ENCODE measurements at places on chromosomes 6 and 20.
A peak's percentile ranks its signal among the peaks of the same experiment; 100 is the strongest.

GRCh38 chr20:300345-300990 is 3.1 kb downstream of the ZCCHC3 start:
- DNase-seq: no peak

DNA sequence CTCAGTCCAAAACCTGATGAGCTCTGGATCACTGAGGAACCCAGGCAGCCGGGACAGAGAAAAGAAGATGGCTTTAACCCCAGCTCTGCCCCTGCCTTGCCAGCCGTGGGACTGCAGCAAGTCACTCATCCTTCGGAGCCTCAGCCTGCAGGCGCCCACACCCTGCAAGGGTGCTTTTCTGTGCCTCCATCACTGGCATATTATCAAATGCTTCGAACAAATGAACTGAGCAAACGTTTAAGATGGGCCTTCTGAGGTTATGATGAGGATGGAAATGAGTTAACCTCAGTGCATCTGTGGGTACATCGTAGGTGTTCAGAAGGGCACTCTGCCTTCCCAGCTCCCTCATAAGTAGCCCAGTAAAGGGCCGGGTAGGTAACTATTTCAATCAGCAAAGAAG is 79.0 kb downstream of the NFATC2 start:
- no peak for DNase-seq

- no peak for DNase-seq
Observed at GRCh38 chr6:158958504-158959386, 41.3 kb downstream of the RSPH3 start.

DNA sequence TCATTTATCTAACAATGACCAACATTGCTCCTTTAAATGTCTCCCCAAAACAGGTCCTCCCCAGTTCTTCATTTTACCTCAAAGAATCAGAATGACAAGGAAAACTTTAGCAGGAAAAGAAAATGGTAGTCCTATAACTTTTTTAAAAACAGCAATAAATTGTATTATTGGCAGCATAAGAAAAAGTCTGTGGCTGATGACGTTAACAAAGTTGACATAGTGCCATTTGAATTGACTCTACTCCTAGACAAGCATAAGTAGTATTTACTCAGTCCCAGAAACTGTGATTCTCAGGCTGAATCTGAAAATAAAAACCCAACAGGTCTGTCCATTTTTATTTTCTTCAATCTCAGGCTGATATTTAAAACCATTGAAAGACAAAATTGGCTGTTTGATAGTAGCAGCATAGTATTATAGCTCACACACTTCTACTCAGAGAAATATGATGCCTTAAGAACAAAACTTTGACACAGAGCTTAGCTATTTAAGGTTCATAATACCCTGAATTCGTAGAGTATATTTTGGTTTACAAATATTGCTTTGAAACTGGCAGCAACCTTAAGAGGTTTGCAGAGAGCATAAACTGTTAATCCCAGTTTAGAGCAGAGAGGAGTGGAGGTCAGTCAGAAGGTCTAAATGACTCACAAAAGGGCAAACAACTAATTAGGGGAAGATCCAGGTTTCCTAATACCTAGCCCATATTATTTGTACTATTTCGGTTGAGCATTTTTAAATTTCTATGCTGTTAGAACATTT is 35.0 kb upstream of the TENT5A start:
- DNase-seq: no peak

DNA sequence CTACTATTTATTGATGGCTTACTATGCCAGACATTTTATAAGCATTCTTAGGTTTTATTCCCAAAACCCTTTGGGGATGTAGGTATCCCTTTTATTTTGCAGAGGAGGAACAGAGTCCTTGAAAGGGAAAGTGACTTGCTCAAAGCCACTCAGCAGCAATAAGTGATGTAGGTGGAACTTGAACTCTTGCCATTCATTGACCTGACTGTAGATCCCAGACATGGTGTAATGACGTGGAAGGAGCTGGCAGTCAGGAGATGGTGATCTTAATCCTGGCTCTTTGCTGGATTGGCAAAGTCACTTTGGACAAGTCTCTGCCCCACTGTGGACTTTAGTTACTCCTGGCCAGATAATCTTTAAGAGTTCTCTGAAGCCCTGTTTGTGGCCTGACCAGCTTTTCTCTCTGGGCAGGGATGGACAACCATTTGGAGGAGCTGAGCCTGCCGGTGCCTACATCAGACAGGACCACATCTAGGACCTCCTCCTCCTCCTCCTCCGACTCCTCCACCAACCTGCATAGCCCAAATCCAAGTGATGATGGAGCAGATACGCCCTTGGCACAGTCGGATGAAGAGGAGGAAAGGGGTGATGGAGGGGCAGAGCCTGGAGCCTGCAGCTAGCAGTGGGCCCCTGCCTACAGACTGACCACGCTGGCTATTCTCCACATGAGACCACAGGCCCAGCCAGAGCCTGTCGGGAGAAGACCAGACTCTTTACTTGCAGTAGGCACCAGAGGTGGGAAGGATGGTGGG is 1.6 kb downstream of the DBNDD2 start:
- DNase-seq: no peak

DNA sequence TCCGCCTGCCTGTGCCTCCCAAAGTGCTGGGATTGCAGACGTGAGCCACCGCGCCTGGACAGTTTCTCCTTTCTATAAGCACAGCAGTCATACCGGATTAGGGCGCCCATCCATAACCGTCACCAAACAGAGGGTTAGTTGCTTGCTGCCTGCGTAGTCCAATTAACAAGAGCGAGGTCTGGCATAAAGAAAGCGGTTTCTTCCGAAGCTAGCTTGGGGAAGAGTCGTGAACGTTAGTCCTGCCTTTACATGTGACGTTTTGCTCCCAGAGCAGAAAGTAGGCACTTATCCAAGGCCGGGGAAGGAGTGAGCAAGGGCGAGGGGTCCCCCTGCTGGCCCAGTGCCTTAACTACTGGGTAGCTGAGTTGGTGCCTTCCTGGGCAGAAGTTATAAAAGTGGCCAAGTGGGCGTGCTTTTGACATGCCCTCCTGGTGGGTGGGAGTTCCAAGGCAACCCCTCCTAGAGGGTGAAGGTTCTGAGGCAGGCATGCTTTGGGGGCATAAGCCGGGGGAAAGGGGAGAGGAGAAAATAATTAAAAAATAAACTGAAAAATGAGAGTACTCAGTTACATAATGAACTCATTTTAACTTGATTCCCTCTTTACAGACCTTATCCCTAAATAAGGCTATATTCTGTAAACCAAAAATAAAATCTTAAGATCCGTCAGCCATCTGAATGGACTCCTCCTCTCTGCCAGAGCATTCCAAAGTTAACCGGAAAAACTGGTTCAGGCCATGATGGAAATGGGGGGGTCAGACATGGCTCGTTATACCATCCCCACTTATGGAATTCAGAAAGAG is 88.0 kb downstream of the FAM217A start:
- peak; percentile 47 for DNase-seq

- DNase-seq: no peak
Observed at GRCh38 chr20:17663486-17663885, 18.6 kb downstream of the RRBP1 start.

- no peak for DNase-seq
Observed at GRCh38 chr6:143260857-143261256, 189.6 kb downstream of the ADAT2 start.

GRCh38 chr20:32470025-32470861 is 112.1 kb downstream of the ASXL1 start:
- no peak for DNase-seq

DNA sequence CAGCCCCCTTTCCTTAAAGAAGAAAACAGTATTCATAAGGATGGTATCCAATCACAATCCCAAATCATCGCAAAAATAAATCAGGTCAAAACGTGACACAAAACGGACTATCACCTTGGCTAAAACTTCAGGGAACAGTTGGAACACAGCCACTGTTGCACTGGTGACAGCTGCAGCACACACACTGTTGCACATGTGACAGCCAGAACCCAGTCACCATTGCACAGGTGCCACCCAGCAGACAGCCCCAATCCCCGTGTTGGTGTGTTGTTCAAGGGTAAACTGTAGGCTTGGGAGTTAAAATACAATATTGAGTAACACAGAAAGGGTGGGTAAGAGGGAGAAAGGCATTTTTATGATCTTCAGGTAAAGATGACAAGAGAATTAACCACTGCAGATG is 15.8 kb downstream of the PSMB1 start:
- no peak for DNase-seq

DNA sequence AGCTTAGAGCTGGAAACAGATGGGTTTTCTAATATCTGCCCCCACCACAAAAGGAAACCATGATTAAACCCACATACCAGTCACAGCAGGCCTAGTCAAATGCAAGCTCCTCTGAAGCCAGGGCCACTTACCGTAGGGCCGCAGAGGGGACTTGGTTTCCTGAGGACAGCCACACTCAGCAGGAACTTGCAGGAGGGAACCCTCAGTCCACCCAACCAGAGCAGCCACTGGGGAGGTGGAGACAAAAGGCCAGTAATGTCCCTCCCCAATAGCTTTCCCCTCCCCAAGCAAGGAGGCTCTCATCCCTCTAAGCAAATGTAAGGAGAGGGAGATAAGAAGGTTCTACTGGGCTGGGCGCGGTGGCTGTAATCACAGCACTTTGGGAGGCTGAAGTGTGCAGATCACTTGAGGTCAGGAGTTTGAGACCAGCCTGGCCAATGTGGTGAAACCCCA is 384.4 kb upstream of the JARID2 start:
- DNase-seq: no peak

DNA sequence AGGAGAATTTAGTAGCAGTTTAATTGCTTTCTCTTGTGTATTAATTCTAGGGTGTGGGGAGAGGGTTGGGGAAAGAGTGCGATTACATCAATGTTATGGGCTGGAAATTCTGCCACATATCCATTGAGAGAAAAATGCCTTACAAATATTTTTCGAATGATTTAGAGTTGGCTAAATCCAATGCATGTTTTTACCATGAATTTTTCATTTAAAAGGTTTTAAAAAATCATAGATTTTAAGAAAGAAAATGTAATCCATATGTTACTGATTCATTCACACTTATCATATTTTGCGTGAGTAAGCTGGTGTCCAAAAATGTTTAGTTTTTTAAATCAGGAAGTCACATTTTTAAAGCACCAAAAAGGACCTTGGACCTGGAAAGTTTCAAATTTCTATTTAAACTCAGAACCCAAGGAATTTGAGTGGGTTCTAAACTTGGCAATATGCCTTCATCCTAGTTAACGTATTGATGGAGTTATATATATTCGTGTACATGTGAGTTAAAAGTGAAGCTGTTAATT is 627.4 kb upstream of the CITED2 start:
- DNase-seq: no peak

DNA sequence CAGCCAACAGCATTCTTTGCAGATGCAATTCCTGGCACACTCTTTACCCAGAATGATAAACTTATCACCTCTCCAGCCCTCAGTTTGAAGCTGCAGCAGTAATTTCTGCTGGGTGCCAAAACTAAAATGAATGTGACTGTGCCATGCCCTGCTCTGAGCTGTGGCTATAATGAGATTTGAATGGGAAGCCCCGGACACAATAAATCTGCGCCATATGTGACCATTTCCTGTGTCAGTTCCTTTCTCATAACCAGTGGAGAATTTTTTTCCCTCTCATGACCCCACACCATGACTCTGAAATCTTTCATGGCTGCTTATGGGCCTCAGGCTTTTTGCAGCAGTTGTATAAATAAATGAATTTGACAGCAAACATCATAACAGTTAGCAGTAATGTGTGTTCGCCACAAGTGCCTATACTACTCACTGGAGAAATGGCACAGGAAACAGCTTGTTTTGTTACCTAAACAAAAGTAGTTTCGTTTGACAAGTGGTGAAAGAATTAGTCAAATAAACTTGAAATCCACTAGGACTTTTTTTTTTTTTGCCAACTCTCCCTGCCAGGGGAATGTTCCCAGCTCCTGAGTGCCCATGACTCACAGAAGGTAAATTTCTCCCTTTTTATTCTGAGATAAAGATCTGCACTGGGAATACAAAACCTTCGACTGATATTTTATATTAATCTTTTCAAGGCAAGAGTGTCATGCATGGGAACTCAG is 408.4 kb downstream of the PKHD1 start:
- DNase-seq: no peak

DNA sequence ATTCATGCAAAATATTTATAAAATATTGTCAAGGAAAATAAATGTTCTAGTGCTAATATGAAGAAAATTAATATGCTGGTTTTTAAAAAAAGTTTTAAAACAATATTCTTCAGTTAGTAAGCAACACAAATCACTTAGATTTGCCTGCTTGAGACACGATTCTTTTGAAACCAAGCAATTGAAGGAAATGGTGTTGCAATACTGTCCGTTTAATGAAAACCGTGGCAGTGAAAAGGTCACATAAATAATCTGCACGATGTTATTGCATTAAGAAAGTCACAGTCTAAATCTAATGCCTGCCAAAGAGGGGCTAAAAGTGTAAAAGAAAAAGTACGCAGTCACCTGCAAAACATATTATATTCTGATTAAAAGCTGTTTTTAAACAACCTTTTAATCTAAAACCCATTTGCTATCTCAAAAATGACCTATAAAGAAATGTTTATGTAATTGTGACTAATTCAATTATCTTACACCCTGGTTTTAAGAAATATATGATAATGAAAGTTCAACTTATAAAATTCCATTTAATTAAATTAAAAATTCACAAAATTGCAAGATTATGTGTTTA is 143.0 kb downstream of the GMDS start:
- no peak for DNase-seq

DNA sequence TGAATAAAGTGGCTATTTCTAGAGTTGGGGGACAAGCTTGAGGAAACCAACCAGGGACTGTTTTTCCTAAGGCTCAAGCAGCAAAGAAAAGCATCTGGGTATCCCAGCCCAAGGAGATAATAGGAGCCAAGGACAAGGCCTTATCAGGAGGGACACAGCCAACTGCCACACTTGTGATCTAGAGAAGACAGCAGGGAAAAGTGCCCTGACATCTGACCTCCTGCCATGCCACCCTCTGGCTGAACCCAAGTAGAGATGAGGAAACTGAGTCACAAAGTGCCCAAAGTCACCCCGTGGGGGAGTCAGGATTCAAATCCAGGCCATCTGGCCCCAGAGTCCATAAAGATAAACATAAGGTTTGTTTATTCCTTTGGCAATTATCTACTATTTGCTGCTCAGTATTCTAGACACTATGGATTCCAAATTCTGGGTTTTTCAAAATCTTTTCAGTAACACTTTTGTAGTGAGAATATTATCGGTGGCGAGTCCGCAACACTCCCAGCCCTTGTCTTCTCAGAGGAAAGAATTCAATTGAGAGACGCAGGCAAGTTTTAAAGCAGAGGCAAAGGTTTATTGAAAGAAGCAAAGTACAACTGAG is 3.5 kb upstream of the LBP start:
- DNase-seq: no peak

DNA sequence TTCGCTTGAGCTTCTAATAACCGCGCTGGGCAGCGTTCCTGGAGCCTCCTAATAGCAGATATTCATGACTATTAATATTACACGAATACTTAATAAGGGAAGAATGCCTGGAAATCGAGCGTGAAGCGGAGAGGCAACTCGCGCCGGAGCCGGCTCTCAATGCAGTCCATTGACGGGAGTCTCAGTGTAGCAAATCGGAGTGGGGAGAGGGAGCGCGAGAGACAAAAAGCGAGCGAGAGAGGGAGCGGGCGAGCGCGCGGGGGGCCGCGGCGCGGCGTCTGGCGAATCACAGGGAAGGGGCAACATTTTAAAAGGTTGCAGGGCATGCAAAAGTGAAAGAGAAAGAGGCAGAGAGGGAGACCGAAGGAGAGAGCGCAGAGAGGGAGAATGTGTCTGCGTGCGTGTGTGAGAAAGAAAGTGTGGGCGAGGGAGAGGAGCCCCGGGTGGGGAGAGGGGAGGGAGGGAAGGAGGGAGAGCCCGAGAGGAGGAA is 2.9 kb downstream of the TFAP2A start:
- no peak for DNase-seq
